ENCODE measurements at places on chromosomes 4 and X.

DNA sequence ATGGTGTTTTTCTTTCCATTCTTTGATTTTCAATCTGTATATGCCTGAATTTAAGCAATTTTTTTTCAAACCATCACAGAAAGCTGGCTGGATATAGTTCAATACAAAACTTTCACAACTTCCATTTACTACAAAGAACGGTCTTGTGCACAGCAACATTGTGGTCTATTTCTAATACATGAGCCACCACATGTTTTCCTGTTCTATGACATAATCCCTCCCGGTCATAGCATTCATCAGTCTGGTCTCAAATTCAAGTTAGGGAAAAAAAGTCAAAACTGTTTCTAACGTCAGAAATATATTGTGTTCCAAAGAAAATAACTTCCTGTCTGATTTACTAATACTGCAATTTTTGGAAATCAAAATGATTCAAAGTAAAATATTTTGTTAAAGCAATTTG lies 7.5 kb upstream of the CXCL6 start:
- DNase-seq = no peak

GRCh38 chrX:152819732-152820131 lies 10.8 kb downstream of the CETN2 start:
- no peak for DNase-seq

DNA sequence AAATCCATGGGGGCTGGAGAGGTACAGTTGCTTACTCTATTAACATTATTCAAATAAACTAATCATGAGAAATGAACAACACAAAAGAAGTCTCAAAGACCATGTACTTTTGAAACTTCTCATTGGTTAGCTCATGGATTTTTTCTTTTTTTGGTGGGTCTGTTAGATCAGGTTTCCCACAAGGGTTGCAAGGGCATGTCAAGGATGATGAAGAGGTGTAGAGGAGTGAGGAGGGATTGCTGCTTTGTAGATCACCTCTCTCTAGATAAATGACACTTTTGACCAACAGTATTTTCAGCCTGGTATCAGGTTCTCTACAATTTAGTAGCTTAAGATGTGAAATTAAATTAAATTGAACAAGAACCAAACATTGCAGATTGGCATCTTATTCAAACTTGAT lies 417.9 kb upstream of the AGA start:
- DNase-seq = no peak

- DNase-seq = no peak
These were observed 264.0 kb upstream of the BOD1L1 start for GRCh38 chr4:13891544-13891939.

DNA sequence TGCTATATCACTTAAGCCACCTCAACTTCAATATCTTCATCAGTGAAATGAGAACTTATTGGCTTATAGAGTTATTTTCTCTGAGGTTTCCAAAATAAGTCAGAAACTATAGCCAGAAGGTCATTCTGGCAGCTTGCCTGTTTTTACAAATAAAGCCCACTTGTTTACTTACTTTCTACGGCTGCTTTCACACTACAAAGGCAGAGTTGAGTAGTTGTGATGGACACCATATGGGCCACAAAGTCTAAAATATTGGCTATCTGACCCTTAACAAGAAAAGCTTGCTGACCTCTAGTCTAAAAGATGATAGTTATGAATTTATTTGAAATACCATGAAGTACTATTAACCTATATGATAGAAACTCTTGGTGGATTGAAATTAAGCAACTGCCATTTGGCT lies 67.3 kb upstream of the ATOH1 start:
- DNase-seq = no peak

DNA sequence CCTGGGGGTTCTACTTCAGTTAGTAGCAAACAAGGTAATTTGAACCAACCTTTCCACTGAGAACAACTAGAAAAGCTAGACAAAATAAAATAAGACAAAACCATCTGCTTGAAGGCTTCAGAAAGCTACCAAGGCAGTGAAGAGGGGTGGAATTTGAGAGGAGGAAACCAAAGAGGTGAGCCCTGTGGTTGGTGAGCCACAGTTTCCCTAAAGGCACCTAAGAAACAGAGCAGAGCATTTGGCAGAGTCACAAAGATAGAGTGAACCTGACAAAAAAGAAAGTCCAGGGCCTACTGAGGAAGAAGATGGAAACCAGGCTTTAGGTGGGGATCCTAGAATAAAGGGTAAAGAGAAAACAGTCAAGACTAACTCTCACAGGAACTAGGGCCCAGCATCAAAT lies 44.3 kb downstream of the CHST7 start:
- DNase-seq = no peak

GRCh38 chrX:112470551-112470950 lies 209.2 kb downstream of the LHFPL1 start:
- no peak for DNase-seq

GRCh38 chr4:120918788-120919187 lies 3.7 kb downstream of the PRDM5 start:
- no peak for DNase-seq
